ENCODE measurements at places on chromosomes 6 and 20.

DNA sequence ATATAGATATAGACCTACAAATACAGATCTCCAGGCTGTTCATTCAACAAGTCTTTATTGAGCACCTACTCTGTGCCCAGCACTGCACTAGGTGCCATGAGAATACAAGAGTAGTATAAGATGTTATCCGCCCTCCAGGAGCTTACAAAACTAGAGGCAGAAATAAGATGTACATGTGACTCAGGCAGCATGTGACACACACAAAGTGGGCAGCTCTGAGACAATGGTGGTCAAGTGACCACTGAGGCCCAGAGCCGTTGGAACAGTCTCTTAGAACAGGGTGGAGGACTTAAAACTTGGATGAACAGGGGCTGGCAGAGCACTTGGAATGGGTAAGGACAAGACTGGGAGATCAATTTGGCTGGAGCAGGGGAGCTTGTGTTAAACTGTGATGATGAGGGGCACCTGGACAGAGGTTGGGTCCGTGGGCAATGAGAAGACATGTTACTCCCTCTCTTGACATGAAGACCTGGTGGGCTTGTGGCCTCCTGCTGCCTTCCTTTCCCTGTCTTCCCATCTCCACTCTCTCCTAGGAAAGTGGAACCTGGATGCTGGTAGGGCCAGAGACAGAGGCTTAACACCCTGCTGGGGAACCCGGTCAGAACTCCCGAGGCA is 21.2 kb downstream of the TRIM15 start:
- no peak for DNase-seq

- no peak for DNase-seq
Measured at GRCh38 chr6:33620158-33620855, 815 bp upstream of the ITPR3 start.

DNA sequence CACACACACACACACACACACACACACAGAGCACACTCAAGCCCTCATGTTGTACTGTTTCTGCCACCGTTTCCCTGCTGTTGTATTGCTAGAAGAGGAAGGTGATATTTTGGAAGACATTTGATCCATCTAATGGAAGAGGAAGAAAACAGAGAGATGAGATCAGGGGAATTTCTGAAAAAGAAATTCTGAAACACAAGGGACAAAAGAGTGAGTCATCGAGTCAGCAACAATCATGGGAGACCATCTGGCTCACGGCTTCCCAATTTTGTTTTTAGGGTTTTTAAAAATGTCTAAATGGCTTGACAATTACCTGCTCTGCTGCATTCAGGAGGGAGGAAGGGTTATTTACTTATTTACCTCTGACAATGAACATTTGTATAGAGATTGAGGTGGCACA is 22.0 kb downstream of the SOX4 start:
- no peak for DNase-seq

DNA sequence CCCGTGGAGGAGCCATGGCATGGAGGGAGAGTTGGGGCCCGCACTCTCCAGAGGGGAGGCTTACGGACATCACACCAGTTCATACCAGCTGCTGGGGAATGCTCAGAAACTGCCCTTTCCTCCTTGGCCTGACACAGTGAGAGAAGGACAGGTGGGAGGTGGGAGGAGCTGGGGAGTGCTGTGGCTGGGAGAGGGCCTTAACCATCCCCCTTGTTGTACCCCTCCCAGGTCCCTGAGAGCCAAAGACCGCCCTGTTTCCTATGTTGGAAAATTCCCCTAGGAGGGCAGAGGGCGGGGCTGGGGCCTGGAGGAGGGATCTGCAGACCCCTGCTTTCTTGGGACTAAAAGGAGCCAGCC is 24.1 kb downstream of the FOXP4 start:
- no peak for DNase-seq

GRCh38 chr6:45351667-45352066 is 23.5 kb downstream of the RUNX2 start:
- DNase-seq, result no peak

DNA sequence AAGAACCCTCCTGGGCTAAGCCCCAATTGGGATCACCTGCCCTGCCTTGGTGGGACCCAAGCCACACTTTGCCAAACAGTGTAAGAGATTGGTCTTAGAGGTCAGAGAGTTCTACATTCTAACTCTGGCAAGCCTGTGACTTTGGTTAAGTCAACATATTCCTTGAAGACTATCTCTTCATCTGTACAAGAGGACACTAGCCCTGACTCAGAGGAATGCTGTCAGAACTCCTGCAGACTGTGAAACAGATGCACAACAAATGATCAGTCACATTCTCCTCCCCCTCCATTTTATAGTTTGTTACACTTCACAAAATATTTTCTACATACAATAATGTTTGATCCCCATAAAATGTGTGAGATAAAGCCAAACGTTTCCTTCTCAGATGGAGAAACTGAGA is 91.7 kb upstream of the EPB41L1 start:
- DNase-seq, result no peak

GRCh38 chr20:37986044-37986858 is 47.0 kb downstream of the TTI1 start:
- no peak for DNase-seq

GRCh38 chr6:162256361-162256760 is 471.2 kb downstream of the PRKN start:
- no peak for DNase-seq

DNA sequence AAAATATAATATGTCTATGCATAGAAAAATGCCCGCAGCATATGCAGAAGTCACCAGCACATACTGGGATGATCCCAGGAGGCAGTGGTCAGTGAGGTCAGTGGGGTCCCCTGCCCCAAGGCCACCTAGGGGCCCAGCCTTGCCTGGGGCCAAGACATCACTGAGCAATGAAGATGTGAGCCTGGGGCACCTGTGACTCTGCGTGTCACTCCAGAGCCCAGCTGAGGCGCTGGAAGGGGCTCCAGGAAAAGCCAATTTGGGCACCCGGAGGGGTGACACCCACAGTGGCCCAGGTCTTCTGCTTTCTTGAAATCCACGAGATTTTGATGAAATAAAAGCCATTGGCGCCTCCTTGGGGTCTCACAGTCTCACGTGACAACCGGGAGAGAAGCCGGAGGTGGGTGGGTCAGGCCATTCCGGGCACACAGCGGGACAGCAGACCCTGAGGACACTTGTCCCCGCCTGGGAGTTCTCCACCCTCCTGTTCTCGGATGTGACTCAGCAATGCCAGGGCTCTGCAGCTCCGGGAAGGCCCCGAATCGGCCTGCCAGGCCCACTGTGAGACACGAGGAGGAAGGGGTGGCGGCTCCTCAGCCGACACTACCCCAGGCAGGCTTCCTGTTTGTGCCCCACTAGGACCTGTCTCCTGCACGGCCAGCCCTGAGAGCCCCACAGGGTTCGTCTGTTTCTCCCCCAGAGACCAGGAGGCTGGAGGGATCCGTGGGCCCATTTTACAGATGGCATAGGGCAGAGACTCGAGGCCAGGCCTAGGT is 24.4 kb upstream of the SLCO4A1 start:
- DNase-seq, result no peak

- DNase-seq, result no peak
Measured at GRCh38 chr6:102907181-102907580, 1513.7 kb downstream of the GRIK2 start.

- DNase-seq, result no peak
Measured at GRCh38 chr6:10534419-10534762, 13.2 kb downstream of the GCNT2 start.
